ENCODE measurements at places on chromosomes 7 and 10. TPM values are rescaled to one million over a fixed set of nuclear protein-coding genes. Genes with fewer than 3 reads are reported as not detected.

Gene CPEB3
- total RNA-seq, result 0.65 TPM

Gene PRSS37
- not detected for total RNA-seq

Gene RAMP3
- total RNA-seq, result 0.81 TPM

Gene ENTPD7
- 8.6 TPM for total RNA-seq

Gene PLEKHS1
- not detected for total RNA-seq

All from bladder microvascular endothelial cell (primary cell).